ENCODE measurements at places on chromosomes 1 and 21.

DNA sequence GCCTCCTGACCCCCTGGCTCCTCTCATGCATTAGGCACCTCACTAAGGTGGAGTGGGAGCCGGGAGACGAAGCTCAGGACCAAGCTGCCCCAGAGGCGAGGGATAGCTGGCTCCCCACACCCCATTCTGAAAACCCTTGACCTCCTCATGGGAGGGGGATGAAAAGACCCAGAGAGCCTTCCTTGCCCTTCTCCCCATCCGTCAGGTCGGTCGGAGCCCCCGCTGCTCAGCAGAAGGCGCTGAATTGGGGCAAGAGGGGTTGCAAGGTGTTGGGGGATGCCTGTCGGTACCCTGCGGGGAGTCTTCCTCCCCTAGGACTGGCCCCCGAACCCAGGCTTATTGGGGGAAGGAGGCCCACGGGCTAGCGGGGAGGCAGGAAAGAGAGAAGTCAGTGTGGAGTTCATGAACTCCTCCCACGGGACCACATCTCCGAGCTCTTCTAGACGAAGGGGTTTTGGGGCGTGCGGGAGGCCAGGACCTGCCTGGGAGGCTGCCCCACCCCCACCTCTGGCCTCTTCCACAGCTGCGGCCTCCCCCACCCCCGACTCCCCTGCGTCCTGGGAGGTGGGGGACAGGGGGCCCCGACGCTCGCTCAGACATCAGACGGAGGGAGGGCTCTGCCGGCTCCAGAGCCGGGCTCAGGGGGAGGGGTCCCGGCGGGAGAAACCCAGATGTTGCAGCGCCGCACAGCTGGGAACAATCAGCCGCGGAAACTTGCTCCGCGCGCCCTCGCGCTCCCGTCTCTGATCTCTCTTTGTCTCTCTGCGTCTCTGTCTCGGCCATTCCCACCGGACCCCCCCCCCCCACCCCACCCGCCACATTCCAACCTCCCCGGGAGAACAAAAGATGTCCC, 719 bp downstream of the MFAP2 start:
- no peak for DNase-seq

DNA sequence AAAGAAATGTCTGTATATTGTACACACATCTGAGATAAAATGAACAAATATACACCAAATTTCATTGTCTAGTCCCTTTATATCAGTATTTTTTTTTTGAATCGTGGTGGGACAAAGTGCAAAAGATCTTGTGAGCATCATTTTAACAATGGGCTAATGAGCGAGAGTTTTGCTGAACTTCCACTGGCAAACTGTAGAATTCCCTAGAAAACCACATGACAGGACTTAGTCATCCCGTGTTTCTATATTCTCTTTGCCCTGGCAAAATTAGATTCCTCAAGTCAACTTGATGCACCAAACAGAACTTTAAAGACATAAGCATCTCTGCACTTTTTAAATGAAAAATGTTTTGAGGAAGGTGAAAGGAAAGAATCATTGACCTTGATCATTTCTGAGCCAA, 488.2 kb upstream of the PTBP2 start:
- DNase-seq: no peak

DNA sequence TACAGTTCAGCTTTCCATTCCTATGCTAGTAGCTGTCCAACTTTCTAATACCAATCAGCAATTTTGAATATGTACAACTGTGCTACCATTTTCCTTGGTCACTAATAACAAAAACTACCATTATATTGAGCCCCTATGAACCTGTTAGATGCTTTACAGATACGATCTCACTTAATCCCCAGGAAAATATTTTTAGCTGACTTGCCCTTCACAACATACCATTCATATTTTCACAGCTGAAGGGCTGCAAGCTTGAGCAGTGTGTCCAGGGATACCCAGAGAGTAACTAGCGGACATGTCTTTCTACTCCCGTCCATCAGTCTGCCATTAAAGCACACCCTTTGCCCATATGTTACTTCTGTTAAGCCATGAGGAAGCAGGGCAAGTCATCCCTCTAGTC, 140.5 kb downstream of the SPATA46 start:
- no peak for DNase-seq

- no peak for DNase-seq
Measured at GRCh38 chr1:11654939-11655808, 497 bp downstream of the FBXO44 start.

GRCh38 chr21:40924641-40925040, 77.7 kb upstream of the DSCAM start:
- no peak for DNase-seq

DNA sequence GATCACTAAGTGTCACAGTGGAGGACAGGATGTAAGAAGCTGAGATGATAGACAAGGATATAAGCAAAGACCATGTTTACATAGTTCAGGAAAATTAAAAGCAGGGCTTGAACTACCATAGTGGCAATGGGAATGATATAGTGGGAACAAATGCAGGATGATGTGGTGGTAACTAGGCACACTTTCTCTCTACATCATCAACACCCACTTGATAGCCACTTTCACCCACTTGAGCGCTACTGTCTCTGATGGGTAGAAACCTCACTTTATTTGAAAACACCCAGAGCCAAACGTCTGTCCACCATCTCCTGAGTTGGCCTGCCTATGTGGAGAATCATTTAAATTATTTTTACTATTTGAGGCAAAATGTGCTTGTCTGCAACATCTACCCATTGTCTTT, 305.0 kb upstream of the ST6GALNAC5 start:
- no peak for DNase-seq

DNA sequence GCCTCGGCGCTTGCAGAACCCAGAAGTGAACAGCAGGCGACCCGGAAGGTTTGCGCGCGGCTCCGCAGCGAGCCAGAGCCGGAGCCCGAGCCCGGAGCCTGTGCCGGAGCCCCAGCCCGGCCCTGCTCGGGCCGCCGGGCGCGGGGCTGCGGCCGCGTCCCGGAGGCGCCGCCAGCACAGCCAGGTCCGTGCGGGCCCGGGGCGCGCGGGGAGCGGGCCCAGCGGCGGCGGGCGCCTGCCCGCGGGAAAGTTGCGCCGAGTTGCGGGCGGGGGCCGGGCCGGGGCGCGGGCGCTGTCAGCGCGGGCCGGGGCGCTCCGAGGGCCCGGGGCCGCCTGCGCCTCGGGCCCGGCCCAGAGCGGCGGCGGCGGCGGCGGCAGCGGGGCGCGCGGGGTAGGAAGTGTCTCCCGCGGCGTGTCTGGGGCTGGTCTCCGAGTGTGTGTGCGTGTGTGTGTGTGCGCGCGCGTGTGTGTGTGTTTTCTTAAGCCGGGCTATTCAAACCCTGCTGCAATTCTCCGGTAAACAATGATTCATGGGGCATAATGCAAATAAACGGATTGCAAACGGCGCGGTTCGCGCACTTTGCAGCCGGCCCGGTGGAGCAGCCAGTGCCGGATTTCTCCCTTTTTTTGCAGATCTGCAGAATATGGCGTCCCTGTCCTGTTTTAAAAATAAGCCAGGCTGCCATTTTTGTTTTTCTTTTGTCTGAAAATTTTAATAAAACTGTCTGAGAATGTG, at the start of gene ZNF362:
TSS of gene ZNF362 (plus strand) at position 22 of the 736 bp plus-strand sequence. CDS start 14,083 bp downstream, outside the sequence.
- peak; percentile 64 for DNase-seq

GRCh38 chr1:56115701-56116100, 463.7 kb downstream of the PLPP3 start:
- DNase-seq: no peak

GRCh38 chr1:86068841-86069756, 87.5 kb downstream of the COL24A1 start:
- DNase-seq: no peak

DNA sequence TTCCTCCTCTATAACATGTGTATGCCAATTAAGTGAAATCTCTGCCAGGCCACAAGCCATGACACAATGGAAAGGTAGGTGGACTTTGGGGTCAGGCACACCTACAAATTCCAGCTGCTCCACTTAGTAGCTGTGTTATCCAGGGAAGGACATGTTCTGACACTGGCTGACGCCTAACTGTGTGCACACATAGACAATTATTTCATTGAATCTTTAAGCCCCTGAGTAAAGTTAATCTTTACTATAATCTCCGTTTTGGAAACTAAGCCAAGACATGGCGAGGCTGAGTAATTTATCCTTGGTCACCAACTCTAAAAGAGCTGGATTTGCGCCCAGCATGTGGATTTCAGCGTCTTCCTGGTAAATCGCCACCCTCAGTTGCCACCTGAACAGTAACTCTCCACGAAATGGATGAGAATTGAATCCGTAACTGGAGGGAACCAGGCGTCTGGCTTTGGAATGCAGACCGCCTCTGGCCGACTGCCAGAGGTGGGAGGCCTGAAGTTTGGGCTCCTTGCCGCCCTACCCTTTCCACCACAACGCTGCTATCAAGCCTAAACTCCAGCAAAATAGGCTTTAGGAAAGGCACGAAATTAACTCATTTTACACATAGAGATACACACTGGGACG, 888 bp upstream of the SNRPE start:
- no peak for DNase-seq

DNA sequence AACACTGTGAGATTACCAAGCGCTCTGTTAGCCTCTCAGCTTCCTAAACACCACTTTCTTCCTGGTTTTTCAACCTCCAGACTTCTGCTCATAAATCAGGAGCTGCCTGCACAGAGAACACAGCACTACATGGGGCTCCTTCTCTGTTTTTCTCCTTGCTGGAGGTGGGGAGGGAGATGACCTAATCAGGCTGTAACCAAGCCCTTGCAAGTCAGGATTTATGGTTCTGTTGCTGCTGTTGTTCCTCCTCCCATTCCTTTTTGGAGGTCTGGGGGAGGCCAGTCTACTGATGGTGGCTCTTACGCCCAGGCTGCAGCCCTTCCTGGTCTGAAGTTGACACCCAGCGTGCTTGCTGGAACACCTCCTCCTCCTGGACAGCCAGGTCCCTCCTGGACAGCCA, 80.9 kb upstream of the AJAP1 start:
- no peak for DNase-seq

DNA sequence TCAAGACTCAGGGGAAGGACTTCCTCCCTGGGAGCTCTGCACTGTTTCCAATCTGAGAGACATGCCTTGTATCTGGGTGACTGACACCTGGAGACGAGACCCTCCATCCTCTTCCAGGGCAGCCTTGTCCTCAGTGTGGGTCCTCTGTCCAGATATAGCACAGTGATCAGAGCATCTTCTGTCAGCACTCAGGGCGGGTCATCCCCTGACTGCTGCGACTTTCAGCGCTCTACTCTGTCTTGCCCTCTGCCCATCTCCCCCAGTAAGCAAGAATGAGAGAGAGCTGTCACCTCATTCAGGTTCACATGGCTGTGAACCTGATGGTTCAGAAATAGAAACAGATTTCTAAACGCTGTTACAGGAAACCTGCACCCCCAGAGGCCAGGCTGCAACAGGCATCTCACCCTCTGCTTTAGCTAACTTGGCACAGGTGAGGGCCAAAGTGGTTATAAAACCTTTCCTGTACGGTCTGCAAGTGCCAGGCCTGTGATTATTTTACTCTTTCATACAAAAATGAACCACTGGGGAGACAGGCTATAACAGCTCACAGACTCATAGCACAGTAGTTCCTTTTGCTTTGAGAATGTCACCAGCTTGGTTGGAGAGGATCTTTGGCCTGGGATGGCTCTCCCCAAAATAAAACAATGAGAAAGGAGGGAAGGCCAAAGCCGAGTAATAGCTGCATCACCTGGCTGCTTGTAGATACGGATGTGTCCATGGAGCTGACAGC, 11.4 kb upstream of the TENT5C start:
- no peak for DNase-seq

DNA sequence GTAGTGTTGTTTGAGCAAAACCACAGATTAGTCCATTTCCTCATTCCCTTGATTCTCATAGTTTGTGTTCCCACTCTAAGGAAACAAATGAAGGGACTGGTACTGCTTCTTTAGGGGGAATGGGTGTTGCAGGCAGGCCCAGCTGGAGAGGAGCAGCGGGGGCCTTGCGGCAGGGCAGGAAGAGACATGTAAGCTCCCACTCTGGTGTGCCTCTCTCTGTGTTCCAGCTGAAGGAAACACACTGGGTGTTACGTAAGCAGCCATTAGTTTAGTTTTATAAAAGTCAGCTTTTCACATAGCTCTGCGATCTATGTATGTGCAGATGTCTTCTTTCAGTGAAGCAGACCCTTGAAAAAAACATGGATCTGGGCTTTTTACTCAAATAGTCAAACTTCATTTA, 99.5 kb downstream of the CACHD1 start:
- no peak for DNase-seq

GRCh38 chr1:188140958-188141357, 1312.2 kb downstream of the PLA2G4A start:
- DNase-seq: no peak

- DNase-seq: no peak
Measured at GRCh38 chr1:239185245-239185619, 201.1 kb upstream of the CHRM3 start.

- DNase-seq: no peak
Measured at GRCh38 chr1:12555411-12556367, 62.3 kb downstream of the DHRS3 start.

DNA sequence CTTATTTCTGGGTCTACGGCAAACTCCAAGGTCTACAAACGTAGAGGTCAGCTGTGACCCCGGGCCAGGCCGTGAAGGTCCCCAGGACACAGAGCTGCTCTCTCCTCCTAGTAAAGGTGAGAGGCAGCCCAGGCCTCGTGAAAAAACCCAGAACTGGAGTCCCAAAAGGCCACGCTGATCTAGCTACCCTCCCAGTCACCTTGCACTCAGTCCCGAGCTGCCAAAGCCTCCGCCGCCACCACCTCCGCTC, 125 bp downstream of the ATP5PF start:
- DNase-seq: no peak

DNA sequence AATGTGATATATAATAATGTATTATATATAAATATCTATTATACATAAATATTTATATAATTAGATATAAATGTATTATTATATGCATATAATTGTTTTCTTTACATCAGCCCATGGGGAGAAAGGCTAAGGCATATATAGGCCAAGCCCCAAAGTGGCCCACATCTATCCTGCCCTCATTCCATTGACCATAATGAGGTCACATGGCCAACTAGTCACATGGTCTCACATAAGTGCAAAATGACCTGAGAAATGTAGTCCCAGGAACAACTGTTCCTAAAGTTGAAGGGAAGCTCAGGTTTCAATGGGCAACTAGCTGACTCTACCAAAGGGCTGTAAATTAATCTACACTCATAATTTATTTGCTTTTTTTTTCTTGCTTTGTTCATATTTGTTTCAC, 14.5 kb upstream of the CCDC185 start:
- no peak for DNase-seq

DNA sequence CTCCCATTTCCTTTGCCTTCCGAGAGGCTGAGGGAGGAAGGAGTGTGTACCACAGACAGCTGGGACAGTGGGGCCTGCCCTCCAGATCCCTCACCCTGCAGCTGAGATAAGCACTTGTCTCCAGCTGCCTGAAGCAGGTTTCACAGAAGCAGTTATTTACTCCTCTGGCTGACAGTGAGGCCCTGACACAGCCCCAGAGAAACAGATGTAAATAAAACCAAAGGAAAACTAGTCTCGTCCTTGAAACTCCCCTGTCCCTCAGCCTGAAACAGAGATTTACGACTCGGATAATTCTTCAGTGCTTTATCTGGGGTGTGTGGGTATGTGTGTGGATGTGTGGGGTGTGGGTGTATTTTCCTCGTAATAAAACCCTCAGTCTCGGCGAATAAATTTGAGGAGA, 181.1 kb downstream of the IGSF21 start:
- DNase-seq: no peak

GRCh38 chr21:14615359-14615974, 69.4 kb upstream of the SAMSN1 start:
- no peak for DNase-seq

- DNase-seq: no peak
Measured at GRCh38 chr1:11982010-11982392, 1.8 kb downstream of the MFN2 start.

Data from AG04450 (cell line).